ENCODE measurements at places on chromosomes 7 and 10.

DNA sequence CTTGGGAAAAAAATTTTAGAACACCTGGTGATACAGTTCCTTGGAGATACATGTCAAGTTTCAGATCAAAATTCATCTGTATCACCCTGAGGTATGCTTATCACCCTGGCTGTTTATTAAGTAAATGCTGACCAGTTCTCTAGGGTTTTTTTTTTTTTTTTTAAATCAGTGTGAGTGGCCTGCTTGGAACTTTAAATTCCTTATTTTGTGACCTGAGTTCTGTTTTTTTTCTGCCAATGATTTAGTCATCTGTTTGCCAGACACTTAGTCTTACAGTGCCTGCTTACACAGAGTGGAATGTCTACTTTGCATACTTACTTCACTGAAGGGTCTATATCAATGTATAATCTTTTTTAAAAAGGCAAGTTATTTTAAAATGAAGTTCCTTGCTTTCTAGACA lies 1.8 kb downstream of the TSPAN13 start:
- no peak for DNase-seq

GRCh38 chr10:44306762-44307161 lies 78.1 kb downstream of the CXCL12 start:
- no peak for DNase-seq

DNA sequence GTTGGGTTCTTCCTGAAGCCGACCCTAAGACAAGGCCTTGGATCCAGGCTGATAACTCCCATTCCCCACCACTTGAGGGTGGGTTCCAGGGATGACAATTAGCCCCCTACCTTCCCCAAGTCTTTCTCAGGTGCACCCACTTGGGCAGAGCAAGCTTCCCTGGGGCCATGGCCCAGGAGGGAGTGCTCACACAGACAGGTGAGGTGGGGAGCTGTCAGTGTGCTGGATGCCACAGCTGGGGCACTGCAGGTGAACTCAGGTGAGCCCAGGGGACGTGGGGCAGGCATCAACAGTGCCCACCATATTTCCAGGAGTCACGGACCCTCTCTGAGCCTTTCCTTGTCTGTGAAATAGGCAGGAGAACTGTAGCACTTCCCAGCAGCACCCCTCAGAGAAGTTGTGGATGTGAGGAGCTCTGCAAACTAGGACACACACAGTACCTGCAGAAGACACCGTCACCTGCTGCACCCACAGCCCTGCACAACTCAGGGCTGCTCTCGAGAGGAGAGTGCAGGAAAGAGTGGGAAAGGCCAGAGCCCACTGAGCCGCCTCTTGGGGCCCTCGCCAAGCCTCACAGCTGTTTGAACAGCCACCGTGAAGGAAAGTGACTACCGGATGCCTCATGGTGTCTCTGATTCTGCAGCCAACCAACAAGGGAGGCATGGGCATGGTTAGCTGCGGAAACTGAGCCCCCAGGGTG lies 17.9 kb downstream of the SH3PXD2A start:
- no peak for DNase-seq

GRCh38 chr7:106629516-106629915 lies 31.4 kb downstream of the CCDC71L start:
- DNase-seq = no peak
